ENCODE measurements at places on chromosomes 3 and 15.

GRCh38 chr3:45088543-45089358 is 57.4 kb downstream of the CDCP1 start:
- DNase-seq: no peak

GRCh38 chr3:74021449-74021848 is 396.7 kb upstream of the PDZRN3 start:
- no peak for DNase-seq

DNA sequence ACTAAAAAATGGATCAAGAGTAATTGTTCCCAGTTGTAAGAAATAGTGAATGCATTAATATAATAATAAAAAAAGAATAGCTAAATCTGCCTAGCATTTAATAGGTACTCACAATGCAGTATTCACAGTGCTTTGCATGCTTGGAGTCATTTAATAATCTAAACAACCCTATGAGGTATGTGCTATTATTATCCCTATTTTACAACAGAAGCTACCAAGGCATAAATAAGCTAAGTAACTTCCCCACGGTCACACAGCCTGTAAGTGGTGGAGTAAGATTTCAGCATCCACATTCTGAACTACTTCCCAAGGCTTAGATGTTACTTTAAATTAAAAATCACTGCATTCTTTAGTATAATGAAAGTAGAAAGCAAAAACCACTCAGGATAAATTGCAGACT is 102.9 kb downstream of the PLCH1 start:
- no peak for DNase-seq

GRCh38 chr3:15964605-15965442 is 167.0 kb upstream of the ANKRD28 start:
- no peak for DNase-seq

GRCh38 chr15:52466716-52467115 is 62.0 kb downstream of the MYO5A start:
- no peak for DNase-seq
